ENCODE measurements at places on chromosomes 3 and 15. TPM values are rescaled to one million over a fixed set of nuclear protein-coding genes. Genes with fewer than 3 reads are reported as not detected.

The SCG5 gene
- total RNA-seq, result 0.30 TPM

The SST gene
- total RNA-seq, result not detected

- DNase-seq, result no peak
These were observed 2.3 kb downstream of the VWA5B2 start for GRCh38 chr3:184231671-184232070.

- no peak for DNase-seq
These were observed 1.8 kb upstream of the SKOR1 start for GRCh38 chr15:67823314-67824196.

GRCh38 chr15:48644467-48644826 is 1.1 kb downstream of the FBN1 start:
- DNase-seq, result no peak

DNA sequence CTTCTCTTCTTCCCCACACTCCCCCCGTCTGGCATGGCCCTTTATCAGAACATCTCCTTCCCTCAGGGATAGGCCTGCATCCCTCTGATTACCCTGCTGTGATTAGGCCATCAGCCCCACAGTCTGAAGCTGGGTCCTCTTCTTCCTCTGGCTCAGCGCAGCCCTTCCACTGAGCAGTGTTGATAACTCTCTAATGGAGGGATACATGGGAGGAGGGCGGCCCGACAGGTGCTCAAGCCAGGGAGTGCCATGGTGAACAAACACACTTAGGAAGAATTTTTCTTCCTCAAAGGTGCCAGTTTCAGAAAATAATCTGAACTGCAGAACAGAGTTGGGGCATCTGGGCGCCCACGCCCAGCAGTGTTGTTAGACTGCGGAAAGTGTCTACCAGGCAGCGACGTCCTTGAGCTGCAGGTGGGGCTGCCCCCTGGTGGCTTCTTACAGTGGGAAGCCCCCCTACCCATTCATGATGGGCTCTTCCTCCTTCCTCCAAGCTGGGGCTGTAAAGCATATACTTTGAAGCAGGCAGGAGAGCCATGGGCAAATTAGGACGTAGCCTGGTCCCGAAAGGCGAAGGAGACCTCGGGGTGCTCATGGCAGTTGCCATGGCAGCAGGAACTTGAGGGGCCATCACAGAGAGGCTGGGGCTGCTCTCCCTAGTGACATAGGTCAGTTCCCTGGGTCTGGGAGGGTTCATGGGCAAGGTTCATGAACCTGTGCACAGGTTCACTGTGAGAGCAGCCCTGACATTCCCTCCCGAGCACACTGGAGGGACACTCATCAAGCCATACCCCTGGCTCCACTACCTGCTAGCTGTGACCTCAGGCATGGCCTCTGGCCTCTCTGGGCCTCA is 33.2 kb upstream of the NR2C2 start:
- no peak for DNase-seq

GRCh38 chr15:86506401-86506800 is 426.7 kb downstream of the AGBL1 start:
- no peak for DNase-seq

Data from cardiac septum (tissue), 1 donor.